CD4-positive, alpha-beta T cell treated with Interleukin-6 at 100 ng/mL for 8 hours (primary cell): ENCODE measurements at places on chromosomes 4 and X.

DNA sequence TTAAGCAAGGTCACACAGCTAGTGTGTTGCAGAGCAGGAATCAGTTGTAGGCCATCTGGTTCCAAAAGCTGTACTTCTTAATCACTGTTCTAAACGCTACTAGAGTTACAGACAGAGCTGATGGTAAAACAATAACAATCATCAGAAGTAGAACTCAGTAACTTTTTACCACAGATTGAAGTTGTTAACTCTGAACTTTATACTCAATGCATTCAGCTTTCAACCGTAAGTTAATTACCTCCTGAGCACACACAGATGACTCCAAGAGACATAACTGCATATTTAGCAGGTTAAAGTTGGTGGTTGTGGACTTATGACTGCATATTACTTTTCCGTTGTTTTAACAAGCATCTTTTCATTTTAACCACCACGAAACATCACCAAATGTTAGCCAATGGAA, 127.3 kb downstream of the PRSS12 start:
- DNase-seq: no peak

GRCh38 chrX:20066968-20067708, 49.6 kb downstream of the MAP7D2 start:
- no peak for DNase-seq

- peak; percentile 29 for DNase-seq
These were observed 53.9 kb upstream of the RPS6KA3 start for GRCh38 chrX:20320461-20321159.

GRCh38 chr4:175282407-175282806, 364.2 kb downstream of the ADAM29 start:
- DNase-seq: no peak

- DNase-seq: no peak
These were observed 49.1 kb downstream of the APOOL start for GRCh38 chrX:85052636-85053343.

GRCh38 chrX:14616301-14616700, 87.0 kb downstream of the GLRA2 start:
- DNase-seq: no peak

DNA sequence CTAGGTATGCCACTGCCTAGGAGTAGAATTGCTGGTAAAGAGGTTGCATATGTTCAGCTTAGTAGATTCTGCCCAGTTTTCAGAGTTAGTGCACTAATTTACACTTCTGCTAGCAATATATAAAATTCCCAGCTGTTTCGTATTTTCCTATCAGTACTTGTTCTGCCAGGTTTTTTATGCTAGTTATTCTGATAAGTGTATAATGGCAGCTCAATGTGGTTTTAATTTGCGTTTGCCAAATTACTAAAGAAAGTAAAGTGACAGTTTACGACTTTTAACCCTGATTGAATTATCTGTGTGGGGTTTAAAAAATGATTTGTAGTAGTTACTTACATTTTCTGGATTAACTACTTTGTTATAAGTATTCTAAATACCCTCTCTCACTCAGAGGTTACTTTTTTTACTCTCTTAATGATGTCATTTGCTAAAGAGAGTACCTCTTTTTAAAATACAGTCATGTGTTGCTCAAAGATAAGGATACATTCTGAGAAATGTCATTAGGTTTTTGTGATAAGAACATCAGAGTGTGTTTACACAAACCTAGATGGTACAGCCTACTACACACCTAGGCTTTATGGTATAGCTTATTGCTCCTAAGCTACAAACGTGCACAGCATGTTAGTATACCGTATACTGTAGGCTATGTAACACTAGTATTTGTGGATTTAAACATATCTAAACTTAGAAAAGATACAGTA, 363.2 kb downstream of the IL15 start:
- no peak for DNase-seq

DNA sequence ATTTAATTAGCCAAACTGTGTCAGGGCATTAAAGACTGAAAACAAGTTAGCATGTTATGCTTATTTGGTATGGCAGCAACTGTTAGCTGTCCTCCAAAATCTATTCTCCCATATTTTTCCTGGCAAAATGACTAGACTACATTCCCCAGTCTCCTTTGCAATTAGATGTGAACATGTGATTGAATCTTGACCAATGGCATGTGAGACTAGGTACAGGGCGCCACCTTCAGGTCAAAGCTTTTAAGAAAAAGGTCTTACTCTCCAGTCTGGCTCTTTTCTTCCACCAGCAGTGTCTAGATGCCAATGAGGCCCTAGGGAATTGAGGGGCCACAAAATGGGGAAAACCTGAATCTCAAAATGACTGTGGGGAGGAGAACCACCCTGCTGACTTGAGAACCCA, 408.2 kb downstream of the SMARCA1 start:
- DNase-seq: no peak

- DNase-seq: peak; percentile 24
These were observed 128.2 kb downstream of the C4orf51 start for GRCh38 chr4:145808021-145808650.

GRCh38 chrX:13226214-13226613, 93.6 kb downstream of the ATXN3L start:
- no peak for DNase-seq

DNA sequence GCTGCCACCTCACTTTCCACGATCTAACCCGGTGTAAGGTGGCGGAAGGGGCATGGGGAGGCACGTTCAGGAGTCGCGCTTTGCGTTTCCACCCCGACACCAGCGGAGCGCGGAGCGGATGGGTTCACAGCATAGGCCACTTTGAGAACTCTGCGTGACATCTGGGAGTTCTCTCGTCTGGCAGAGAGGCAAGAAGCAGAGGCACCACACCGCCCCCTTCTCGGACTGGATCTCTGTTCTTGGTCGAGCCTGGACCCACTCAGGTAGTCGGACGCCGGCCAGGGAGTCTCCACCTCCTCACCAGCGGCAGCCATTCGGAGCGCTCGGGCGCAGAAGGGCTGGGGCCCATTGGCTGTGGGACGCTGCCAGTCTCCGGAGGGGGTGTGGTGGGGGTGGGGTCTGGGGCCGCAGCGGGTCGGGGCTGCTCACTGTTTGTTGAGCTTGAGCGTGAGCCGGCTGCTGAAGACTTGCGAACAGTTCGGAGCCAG, at the start of gene DACH2:
TSS of gene DACH2 (plus strand) at position 428 of the 488 bp plus-strand sequence.
- DNase-seq: peak; percentile 18

- DNase-seq: no peak
These were observed 1.0 kb downstream of the TRMT44 start for GRCh38 chr4:8441499-8442091.

- DNase-seq: no peak
These were observed 85.4 kb downstream of the SHISA3 start for GRCh38 chr4:42482516-42483327.

- no peak for DNase-seq
These were observed 721 bp downstream of the FAM184B start for GRCh38 chr4:17780501-17781299.

DNA sequence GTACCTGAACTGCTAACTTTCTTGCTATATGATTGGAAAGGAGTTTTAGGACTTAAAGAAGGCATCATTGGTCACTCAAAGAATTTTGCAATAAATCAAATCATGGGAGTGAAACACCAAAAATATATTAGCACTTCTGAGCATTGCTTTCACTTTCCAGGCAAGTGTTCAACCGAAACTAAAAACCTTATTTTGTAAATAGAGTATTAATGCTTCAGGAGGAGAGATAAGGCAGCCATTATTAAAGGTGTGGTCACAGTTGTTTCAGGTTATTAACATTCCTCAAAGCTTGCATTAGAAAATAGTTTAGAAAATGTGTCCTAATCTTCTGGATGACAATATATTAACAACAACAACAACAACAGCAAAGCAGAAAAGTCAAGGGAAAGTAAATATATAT, 92.3 kb upstream of the TLL1 start:
- no peak for DNase-seq

DNA sequence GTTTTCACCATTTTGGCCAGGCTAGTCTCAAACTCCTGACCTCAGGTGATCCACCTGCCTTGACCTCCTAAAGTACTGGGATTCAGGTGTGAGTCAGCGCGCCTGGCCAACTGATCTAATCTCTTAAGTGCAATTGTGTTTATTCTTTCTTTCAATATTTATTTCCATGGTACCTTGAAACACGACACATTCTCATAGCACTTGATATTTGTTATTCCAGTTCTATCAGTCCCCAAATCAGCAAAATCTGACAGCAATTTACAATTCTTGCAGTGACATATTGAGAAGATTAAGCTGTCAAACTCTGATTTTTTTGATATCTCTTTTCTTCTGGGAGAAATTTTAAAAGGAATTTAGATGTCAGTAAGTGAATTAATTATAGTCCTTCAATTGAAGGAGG, 218.1 kb upstream of the FAT4 start:
- DNase-seq: no peak

DNA sequence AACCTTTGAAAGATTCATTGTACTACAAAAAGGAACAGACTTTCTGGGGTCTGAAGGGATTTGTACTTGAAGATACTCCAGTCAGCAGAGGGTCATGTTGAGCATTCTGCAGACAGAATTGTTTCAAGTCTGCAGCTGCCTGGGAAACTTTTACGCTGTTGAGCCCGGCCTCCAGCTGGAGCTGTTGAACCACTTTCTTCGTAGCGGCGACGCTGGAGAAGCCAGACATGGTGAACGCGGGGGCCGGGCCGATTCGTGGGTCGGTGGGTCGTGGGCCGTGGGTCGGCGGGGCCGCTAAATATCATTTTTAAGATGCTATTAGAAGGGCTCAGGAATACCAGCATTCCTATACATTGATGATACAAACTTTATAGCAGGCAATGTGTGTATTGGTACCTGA, 12.0 kb upstream of the RTL9 start:
- no peak for DNase-seq

DNA sequence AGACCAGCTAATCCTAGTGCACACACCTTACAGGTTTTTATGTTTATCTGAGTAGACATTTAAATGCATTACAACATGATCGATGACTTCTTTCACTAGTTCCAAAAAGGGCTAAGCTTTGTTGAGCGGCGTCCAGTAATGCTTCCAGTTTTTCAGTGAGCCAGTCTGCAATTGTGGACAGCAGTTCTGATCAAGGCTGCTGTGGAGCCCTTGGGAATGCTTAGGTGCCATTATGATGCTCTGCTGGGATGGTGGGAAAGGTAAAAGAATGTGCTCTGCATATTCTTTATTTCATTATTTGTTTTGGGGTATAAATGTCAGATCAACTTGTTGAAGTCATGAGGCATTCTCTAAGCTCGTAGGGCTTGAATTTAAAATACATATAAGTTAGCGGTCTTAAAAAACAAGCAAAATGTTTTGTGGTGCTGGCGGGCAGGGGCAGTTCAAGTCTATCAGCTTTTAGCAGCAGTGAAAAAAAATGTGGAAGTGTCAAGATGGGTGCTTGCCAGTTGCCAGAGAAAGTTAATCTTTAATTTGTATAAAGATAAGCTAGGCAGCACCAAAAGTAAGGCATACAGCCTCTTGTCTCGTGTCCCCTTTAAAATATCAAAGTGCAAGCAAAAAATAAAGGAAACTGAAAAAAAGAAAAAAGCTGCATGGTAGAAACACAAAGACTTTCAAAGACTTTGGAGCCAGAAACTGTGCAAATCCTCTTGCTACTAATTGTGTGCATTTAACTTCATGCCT, 5.8 kb downstream of the MID1IP1 start:
- DNase-seq: peak; percentile 9

DNA sequence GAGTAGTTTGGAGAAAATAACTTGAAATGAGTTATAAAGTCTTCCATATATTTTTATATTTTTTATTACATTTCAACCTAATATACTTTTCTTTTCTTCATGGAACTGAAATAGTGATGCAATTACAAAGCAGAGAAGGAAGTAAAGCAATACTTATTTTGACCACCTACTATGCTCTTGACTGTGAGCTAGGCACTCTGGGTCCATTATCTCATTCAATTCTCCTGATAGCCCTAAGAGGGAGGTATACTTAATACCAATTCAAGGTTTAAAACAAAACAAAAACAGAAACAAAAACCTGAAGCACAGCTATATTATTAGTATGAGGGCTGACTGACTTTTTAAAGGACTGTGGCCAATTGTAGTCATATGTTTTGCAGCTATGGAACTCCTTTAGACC, 193.5 kb downstream of the MAD2L1 start:
- no peak for DNase-seq

DNA sequence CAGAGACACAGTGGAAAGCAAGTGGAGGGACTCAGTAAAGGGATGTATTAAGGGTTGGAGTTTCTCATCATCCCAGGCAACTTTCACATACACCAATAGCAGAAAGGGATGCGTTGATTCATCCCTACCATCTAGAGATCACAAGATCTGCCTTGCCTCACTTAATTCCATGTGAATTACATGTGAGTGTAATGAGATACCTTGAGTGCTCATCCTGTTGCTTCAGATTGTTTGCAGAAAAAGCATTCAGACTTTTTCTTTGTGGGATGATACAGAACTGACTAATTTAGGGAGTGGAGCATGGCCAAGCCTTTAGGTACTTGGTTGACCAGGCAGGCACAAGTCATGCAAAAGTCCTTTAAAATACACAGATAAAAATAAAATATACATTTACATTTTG, 124.8 kb upstream of the SLIT2 start:
- no peak for DNase-seq

DNA sequence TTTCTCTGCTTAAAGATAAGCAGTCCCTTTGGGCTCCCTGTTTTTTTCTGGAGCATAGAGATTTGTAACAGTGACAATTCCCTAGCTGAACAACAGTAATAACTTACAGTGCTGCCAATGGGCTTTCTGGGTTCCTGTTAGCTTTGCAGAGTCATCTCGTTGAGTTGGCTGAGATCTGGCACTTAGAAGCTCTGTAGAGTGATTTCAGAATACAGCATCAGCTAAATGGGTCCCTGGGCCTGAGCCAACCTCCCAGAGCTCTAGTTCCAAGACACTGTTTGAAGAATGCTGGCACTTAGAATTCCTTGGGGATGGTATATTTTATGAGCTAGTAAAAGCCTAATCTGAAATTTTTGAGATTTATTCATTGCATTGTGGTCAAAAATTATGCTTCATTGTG, 43.5 kb upstream of the SERTM2 start:
- no peak for DNase-seq

GRCh38 chr4:36241771-36242170, 2.5 kb downstream of the ARAP2 start:
- DNase-seq: peak; percentile 56

DNA sequence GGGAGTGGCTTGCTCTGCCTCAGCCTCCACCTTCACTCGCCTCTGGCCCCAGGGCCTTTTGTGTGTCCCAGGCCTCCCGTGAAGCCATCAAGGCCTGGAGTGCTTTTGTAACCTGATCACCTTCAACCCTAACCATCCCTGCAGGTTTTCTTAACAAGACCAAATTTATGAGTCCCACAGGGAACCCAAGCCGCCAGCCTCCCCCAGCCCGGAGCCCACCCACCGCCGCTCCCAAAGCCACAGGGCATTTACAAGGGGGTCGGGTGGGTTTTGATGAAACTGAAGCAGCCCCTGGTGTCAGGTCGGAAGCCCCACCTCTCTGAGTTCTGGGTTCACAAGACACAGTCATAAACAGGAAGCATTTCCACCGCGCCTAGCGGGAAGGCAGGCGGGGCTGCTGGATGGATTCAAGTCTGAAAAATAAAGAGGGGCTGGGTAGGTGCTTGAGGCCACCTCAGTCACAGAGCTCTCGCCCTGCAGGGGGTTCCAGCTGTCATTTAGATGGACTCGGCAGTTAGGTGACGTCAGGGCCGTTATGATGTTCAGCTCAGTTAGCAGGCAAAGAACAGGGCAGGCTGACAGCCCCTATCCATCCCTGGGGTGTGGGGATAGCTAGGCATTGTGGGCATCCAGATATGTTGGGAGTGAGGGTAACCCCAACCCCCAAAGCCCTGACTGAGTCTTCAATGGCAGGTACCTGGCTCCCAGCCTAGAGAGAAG, 128.5 kb downstream of the BCOR start:
- DNase-seq: peak; percentile 45
